ENCODE measurements at places on chromosomes 7 and 10.
A peak's percentile ranks its signal among the peaks of the same experiment; 100 is the strongest.

GRCh38 chr7:155863721-155864151 lies 51.5 kb upstream of the SHH start:
- no peak for DNase-seq

GRCh38 chr7:90383422-90383821 lies 19.8 kb upstream of the CLDN12 start:
- DNase-seq, result no peak

GRCh38 chr7:150969475-150969874 lies 8.6 kb downstream of the KCNH2 start:
- DNase-seq, result no peak

GRCh38 chr10:63711867-63712716 lies 190.9 kb downstream of the REEP3 start:
- peak; percentile 97 for DNase-seq

GRCh38 chr10:52020702-52021101 lies 293.4 kb upstream of the DKK1 start:
- DNase-seq, result no peak

GRCh38 chr7:133688483-133689239 lies 435.8 kb downstream of the EXOC4 start:
- no peak for DNase-seq
